Amniotic epithelial cell (primary cell): ENCODE measurements at places on chromosomes 3 and 15.

GRCh38 chr3:17639765-17640164 is 102.7 kb downstream of the TBC1D5 start:
- peak; percentile 91 for DNase-seq

DNA sequence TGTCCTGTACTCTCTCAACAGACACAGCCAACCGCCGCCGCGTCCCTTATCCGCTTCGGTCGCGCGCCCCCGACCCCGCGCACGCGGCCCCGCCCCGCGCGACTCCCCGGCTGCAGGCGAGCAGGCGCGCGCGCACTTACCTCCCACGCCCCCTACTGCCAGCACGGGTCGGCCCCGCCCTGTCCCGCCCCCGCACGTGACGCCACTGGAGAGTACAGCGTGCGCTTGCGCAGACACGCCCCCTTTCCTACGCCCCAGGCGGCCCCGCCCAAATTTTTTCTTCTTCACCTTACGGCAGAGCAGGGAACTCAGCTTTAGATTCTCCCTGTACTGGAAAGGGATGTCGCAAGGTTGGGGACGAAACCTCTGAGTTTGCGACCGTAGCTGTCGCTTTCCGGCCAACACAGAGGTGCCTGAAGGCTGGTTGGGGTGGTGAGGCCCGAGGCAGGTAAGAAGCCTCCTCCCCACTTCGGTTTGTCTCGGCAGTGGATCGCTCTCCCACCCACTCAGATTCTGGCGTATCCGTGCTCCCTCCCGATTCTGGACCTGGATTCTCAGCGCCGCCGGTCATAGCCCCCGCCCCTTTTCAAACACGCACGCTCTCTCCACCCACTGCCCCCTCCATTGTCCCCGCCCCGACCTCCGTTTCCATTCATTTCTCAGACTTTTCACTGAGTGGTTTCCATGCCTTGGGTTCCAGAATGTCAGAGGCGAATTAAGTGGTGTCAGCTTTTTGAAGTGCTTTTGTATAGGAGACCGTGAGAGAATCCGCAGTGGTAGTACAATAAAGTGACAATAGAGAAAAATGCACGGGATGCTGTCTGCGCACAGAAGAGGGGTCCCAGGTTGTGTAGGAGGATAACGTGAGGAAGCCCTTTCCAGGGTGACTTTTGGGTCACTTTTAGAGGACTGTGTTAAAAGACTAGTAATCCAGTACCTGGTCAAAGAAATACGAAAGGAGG is at the start of the genes MYO9A and SENP8:
MYO9A (minus strand) TSS at position 134 of the 962 bp plus-strand sequence. CDS start 71,587 bp downstream, outside the sequence.
SENP8 (plus strand) TSS at position 387 of the 962 bp plus-strand sequence. CDS start 21,221 bp downstream, outside the sequence.
- peak; percentile 97 for DNase-seq

GRCh38 chr3:68256635-68257223 is 602.3 kb upstream of the SUCLG2 start:
- DNase-seq, result no peak

GRCh38 chr15:85062560-85062959 is 80.9 kb downstream of the PDE8A start:
- no peak for DNase-seq

DNA sequence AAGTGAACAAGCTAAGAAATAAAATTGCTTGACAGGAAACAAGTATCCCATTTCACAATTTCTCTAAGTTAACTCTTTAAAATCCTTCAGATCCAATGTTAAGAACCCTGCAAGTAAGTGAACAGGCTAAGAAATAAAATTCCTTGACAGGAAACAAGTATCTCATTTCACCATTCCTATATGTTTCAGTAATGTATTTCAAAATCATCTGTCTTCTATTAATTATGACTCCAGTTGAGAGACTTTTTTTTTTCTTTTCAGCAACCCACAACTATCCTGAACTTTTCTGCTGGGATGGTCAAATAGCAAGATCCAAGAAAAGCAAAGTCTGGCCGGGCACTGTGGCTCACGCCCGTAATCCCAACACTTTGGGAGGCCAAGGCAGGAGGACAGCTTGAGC is 2.4 kb upstream of the SLC12A6 start:
- no peak for DNase-seq

- no peak for DNase-seq
These were observed 5.6 kb downstream of the RBP1 start for GRCh38 chr3:139533781-139534454.
